ENCODE measurements at places on chromosomes 12 and 14.

DNA sequence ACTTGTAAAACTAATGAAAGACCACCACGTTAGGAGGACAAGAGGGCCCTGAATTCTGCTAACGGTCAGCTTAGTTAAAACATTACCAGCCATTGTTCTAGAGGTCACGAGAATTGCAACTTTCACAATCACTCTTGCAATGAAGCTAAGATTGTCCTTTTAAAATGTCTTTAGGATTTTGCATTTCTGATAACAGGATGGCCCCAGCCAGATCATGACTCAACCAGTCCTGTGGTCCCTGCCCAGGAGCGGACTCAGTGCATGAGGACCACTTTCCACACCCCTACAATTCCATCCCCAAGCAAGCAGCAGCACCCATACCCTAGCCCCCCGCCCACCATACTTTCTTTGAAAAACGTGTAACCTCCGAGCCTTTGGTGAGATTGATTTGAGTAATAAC lies 28.7 kb downstream of the HSP90AA1 start:
- no peak for DNase-seq

GRCh38 chr14:29463727-29464395 lies 463.8 kb downstream of the PRKD1 start:
- DNase-seq: no peak

DNA sequence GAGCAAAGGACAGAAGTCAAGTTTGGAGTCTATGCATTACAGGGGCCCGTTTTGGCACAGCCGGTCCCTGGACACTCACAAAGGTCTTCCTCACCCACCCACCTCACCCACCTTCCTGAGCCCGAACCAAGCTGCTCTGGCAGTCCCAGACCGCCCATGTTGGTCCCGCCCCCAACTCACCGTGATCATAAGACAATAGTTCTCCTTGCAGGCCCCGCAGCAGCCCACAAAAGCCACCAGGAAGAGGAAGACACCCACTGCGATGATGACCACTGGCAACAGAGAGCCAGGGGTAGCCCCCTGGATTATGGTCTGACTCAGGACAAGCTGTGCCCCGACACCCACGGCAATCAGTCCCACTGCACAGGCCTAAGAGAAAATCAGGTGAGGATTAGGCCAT lies 1.8 kb downstream of the CD63 start:
- DNase-seq: no peak

- no peak for DNase-seq
These were observed 151.8 kb upstream of the HMGA2 start for GRCh38 chr12:65672441-65672840.

DNA sequence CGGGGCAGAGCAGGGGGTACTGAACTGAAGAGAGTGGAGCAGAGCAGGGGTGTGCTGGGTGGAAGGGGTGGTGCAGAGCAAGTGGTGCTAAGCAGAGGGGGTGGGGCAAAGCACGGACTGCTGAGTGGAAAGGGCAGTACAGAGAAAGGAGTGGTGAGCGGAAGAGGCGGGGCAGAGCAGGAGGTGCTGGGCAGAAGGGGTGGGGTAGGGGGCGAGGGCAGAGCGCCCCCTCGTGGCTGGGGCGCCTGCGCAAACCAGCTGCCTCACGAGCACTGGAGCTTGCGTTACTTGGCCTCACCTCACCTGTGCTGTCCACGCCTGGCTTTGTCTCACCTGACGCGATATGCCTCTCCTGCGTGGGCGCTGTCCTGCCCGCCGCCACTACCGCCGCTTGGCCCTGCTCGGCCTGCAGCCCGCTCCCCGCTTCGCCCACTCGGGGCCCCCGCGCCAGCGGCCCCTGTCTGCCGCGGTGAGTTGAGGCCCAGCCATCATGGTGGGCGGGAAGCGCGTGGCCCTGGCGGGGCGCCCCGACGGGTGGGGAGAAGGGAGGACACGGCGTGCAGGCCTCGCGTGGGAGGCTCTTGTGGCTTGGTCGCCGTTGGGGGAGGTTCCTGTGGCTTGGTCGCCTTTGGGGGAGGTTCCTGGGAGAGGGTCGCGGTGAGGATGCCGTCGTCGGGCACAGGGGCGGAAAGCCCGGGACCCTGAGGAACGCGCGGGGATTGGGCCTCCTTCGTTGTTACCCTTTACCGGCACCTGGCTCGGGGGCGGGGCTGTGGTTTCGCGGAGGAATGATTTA lies at the start of gene COX8C:
TSS of gene COX8C (plus strand) at position 257 of the 796 bp plus-strand sequence. CDS start at position 344, 87 bp downstream.
- DNase-seq: no peak

DNA sequence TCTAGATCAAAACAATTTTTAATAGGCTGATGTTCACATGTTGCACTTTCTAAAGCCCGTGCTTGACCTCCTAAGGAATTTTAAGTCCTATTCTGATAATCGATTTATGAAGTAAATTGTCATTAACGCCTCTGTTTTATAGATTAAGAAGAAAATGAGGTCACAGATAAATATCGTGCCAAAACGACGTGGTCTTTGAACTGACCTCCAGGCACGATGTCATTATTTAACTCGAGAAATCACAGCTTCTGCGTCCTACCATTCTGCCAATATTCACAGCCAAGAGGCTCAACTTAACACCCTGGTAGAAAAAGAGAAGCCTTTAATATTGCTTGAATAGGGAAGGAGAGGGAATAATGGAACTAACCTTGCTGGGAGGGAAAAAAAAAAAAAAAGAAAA lies 888 bp upstream of the EEA1 start:
- DNase-seq: no peak

DNA sequence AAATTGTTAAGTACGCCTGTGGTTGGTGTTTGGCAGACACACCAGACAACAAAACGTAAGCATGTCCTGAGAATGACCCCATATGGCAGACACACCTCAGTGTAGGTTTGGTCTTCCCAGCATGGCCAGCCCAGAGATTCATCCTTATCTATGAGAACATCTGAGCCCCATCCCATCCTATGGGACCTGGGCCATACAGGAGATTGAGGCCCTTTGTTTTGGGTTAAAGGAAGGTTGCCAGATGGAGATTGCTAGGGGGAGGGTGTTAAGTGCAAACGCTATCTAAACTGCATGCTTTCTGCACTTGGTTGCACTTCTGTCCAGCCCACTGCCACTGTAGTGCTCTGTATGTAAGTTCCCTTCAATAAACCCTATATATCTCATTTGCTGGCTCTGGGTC lies 4.1 kb upstream of the PCNX4 start:
- no peak for DNase-seq

DNA sequence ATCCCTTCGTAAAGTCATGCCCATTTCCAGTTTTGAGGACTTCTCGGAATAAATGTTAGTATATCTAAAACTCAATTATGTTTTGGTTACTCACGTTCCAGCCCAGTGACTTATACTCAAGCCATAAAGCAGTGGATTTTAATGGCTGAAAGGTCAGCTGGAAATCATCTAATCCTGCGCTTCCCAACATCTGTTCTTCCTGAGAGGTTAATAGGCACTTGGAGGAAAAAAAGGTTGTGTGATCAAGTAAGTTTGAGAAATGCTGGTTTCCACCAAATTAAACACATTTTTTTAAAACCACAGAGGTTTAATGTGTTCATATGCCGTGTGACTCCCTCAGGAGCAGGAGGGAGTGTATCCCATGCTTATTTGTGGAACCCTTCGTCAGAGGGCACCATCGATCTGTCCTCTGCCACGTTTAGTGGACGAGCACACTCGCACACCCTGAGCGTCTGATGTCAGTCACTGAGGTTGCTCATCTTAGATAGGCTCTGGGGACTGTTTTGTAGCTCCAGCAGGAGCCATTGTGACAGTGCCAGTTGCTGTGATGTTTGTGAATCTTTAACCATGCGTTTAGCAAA lies 41.4 kb downstream of the FBXL14 start:
- DNase-seq: no peak

Data from activated CD4-positive, CD25-positive, alpha-beta regulatory T cell treated with anti-CD3 and anti-CD28 coated beads, Interleukin-2, amount 50 U/mL, for 16 hours (primary cell).